ENCODE measurements at places on chromosomes 4 and X.

DNA sequence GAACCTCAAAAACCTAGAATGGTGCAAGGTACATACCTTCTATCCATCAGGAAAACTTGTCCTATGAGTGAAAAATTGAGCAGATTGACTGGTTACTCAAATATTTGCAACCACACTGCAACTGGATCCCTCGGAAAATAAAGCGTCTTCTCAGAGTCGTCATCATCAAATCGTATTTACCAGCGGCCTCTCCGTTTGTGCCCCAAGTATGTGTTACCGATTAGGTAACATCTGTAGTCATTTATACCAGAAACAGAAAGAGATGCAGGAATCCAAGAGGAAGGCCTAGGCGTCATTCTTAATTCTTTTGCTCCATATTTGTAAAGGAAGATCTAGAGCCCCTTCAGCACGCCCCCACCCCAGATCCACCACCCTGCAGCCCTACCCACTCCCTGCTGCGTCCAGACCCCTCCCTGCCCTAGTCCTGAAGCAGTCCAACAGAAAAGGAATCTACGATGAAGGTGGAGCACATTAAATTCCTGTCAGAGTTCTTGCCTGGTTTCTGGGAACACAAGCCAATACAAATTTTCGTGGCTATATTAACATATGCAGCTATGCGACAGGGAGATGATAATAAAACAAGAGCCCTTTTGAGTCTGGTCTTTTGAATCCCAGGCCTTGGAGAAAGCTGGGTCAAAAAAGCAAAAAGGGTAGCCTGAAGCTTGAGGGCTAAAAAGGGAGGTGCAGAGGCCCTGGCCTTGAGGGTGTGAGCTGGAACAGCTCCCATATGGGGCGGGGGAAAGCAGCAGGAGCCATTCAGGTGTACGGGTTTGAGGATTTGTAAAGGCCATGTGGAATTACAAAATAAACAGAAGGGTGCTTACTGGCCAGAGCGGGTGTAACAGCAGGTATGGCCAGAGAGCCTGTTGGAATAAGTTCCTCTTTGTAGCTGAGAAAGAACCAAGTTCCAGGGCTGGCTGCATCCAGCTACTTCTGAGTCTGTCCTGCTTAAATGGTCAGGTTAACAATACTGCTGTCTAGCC is 77.0 kb downstream of the ZNF827 start:
- no peak for DNase-seq

GRCh38 chr4:168621806-168622589 is 125.1 kb downstream of the PALLD start:
- DNase-seq, result no peak

- DNase-seq, result no peak
Observed at GRCh38 chr4:140335076-140335475, 38.4 kb upstream of the SCOC start.

- no peak for DNase-seq
Observed at GRCh38 chr4:40486534-40486933, 143.1 kb downstream of the RBM47 start.

DNA sequence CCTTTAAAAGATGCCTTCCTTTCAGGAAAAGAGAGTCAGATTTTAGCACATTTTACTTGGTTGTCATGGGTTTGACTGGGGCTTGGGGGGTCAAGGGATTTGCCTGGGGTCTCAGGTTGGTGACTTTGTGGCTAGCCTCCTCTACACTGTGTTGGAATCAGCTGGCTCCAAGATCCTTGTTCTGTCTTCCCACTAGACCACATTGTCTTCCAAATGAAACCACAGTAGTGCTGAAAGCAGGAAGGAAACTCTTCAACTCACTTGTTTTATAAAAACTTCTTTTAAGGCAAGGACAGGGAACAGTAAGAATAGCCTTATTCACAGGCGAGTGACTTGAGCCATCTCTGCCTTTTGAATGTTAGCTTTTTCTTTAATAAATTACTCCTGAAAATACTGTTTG is 37.0 kb upstream of the OTUD4 start:
- DNase-seq, result no peak

- no peak for DNase-seq
Observed at GRCh38 chrX:11187001-11187400, 75.9 kb downstream of the HCCS start.

- no peak for DNase-seq
Observed at GRCh38 chr4:152696764-152697261, 17.0 kb upstream of the TMEM154 start.

GRCh38 chrX:37829721-37830120 is 17.6 kb downstream of the DYNLT3 start:
- no peak for DNase-seq

- DNase-seq, result no peak
Observed at GRCh38 chr4:170391066-170391740, 301.4 kb upstream of the AADAT start.

DNA sequence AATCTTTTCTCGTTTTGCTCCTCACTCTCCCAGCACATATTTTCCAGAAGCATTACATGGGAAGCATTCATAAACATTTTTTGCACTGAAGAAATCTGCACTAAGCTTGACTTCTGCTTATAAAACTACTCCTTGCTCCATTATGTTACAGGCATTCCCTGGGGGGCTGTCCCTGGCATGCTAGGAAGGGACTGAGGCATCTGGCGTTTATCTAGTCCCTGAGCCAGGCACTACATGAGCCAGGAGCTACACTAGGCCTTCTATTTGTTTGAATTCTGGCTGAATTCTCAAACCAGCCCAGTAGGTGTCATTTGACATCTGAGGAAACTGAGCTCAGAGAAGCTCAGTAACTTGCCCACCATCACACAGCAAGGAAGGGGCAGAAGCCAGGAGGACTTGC is 43.3 kb downstream of the NHSL2 start:
- no peak for DNase-seq

DNA sequence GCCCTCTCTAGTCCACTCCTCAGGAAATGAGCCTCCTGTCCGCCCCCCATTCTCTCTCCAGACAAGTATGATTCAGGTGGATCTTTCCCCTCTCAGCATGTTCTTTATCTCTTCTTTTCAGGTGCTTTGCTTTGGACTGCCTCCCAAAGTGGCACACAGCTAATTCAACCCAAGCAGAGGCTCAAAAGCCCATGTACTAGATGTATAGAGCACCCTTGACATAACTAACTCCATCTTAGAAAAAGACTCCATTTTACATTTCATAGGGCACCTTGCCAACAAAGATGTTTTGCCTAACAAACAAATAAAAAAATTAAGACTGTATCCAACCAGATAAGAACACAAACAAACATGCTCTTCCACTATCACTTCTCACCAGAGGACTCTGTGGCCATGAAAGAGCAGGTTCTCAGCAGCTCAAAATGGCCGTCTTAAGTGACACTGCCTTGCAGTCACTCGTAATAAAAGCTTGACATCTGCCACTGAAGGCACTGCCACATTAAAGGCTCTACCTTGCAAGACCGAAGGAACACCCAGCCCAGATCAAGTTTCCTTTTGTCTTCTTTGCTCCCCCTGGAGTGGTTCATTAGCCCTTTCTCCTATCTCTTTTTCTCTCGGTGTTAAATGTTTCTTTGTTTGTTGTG is 84.9 kb upstream of the TAB3 start:
- no peak for DNase-seq

- no peak for DNase-seq
Observed at GRCh38 chr4:172628263-172628662, 540.3 kb upstream of the GALNT7 start.

- DNase-seq, result no peak
Observed at GRCh38 chrX:57289089-57289488, 2.6 kb downstream of the FAAH2 start.

- no peak for DNase-seq
Observed at GRCh38 chrX:63350465-63350877, 661 bp downstream of the SPIN4 start.
